ENCODE measurements at places on chromosomes 3 and 15.

DNA sequence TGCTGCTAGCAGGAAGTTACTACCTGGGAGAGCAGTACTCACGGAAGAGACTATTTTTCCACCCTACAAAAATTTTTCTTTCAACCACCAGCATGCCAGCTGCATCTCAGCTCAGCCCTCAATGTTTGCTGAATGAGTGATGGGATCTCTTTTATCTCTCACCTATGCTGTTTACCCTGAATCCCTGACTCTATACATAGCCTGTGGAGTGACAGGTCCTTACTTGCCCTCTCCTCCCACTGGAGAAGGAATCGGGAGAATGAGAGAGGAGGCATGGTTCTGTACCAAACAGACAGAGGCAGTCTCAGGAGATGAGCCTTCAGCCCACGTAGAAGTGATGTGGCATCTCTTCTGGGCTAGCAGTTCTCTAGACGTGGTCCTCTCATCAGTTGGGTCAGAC lies 6.7 kb upstream of the DGKG start:
- DNase-seq, result no peak

- DNase-seq, result no peak
Observed at GRCh38 chr3:141782386-141782932, 19.3 kb downstream of the GRK7 start.

GRCh38 chr15:88191812-88192165 lies 64.8 kb downstream of the NTRK3 start:
- DNase-seq, result no peak

GRCh38 chr15:89128320-89129122 lies 40.3 kb downstream of the ABHD2 start:
- DNase-seq, result no peak

GRCh38 chr3:156981005-156981404 lies 154.9 kb downstream of the LEKR1 start:
- DNase-seq, result no peak

Measured in cortex of kidney (tissue), 1 donor.